OCI-M1 (cell line): ENCODE measurements at places on chromosomes 3 and 15.

- no peak for DNase-seq
Measured at GRCh38 chr3:50624634-50625033, 7.7 kb downstream of the MAPKAPK3 start.

GRCh38 chr15:35290301-35290721, 205.2 kb upstream of the NANOGP8 start:
- no peak for DNase-seq

- DNase-seq: no peak
Measured at GRCh38 chr3:41434781-41435180, 235.5 kb downstream of the CTNNB1 start.

DNA sequence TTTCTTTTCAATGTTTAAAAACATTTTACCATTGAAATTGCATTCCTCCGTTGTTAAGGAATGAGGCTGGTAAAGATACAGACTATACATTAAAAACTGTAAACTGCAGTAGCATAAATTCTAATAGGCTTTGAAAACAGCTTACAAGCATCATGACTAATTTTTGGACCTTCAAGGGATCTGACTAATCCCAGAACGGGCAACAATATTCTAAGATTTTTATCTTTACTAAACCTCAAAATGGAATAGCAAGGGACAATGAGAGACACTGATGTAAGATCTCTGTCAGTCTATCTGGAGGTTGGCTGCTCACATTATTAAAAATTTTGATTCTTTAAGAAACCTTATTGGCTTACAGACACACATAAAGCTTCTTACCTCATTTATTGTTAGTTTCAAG, 74.7 kb downstream of the BTD start:
- DNase-seq: no peak

- DNase-seq: no peak
Measured at GRCh38 chr15:61480863-61481262, 251.8 kb upstream of the RORA start.

DNA sequence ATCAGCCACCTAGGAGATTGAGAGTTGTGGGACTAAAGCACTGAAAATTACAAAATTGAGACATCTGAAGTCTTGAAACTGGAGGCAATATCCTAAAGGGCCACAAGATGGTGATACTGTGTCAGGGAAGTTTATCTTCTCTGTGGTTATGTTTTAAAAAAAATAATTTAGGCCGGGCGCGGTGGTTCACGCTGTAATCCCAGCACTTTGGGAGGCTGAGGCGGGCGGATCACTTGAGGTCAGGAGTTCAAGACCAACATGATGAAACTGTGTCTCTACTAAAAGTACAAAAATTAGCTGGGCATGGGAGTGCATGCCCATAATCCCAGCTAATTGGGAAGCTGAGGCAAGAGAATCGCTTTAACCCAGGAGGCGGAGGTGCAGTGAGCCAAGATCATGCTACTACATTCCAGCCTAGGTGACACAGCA, 17.9 kb upstream of the NIT2 start:
- peak; percentile 88 for DNase-seq

DNA sequence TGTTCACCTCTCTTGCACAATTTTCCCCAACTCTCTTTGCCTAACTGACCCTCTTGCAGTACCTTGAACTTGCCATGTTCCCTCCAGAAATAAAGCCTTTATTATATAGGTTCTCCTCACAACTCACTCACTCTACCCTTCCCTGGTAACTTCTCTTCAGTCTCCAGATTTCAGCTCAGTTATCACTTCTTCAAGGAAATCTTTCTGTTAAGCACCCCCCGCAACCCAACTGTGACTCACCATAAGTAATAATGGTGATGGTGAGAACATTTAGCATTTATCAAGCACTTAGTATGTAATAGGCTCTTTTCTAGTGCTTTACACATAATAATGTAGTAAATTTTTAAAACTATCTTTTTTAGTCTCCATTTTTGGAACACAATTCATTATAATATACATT, 8.1 kb upstream of the OR5K1 start:
- DNase-seq: no peak

DNA sequence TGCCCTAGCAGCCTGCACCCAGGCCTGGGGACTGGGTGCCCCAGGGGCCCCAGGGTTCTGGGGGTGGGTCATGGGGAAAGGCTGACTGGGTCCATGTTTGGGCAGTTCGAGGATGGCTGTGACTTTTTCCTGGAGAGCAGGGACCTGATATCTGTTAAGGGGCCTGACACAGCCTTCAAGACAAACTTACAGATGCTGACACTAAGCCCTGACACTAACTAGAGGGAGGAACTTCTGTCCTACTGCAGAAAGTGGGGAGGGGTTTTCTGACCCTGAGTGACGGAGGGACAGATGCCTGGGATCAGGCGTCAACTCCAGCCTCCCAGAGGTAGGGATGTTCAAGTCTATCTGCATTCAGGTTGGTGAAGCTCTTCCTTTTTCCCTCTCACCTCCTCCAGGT, 45.0 kb upstream of the SLC6A11 start:
- DNase-seq: no peak

- DNase-seq: no peak
Measured at GRCh38 chr3:26105261-26105660, 315.4 kb downstream of the OXSM start.

- DNase-seq: no peak
Measured at GRCh38 chr3:122755491-122755890, 38.1 kb downstream of the HSPBAP1 start.

DNA sequence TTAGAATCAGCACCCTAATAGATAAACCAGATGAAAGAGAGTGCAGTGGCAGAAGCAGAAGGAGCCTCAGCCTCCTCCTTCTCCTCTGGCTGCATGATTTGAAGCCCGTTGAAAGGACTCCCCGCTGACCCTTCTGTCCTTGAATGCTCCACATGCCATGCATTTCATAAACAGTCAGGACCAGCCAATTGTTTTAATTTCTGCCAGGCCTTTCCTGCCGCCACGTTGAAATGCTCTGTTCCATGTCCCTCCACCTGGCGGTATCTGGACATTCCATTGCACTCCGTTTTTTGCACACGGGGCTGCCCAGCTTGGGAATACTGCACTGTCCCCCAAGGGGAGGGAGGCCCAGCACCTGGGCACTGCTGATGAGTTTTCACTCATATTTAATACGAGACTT, 35.2 kb upstream of the GLCE start:
- no peak for DNase-seq

- DNase-seq: peak; percentile 13
Measured at GRCh38 chr15:57867970-57868798, 161.7 kb downstream of the POLR2M start.

GRCh38 chr15:40010686-40011085, 28.3 kb downstream of the SRP14 start:
- DNase-seq: no peak

DNA sequence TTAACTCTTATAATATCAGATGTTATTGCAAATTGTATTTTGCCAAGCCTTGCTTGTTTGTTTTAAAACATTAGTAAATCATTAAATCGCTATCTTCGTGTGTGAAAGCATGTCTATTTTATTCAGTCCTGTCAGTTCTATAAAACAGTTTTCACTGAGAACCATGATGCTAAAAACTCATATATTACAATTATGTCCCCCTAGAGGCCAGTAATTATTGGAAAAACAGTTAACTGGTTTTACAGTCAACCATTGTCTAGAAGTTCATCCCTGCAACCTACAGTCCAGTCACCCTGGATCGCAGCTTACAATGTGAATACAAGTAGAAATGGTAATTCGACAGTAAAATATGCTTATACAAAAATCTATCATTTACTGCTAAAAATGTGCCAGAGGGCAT, 311.5 kb upstream of the ROBO2 start:
- peak; percentile 1 for DNase-seq

DNA sequence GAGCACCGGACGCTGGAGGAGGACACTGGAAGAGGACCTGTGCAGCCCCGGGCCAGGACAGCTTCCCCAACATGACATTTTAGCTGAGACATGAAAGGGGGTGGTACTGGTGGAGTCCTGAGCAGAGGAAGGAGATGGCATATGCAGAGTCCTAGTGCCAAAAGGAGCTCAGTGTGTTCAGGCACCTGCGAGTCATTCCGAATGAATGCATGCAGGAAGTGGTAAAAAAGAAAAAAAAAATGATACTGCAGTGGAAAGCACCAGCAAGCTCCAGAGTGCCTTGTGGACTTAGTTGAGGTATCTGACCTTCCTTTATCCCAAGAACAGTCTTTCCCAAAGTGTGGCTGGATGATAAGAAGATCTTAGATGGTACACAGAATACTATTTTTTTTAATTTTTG, 6.6 kb upstream of the ZNF148 start:
- DNase-seq: no peak

- no peak for DNase-seq
Measured at GRCh38 chr15:98155356-98155755, 194.9 kb downstream of the ARRDC4 start.

GRCh38 chr15:74193299-74193718, 9.3 kb downstream of the STRA6 start:
- no peak for DNase-seq

DNA sequence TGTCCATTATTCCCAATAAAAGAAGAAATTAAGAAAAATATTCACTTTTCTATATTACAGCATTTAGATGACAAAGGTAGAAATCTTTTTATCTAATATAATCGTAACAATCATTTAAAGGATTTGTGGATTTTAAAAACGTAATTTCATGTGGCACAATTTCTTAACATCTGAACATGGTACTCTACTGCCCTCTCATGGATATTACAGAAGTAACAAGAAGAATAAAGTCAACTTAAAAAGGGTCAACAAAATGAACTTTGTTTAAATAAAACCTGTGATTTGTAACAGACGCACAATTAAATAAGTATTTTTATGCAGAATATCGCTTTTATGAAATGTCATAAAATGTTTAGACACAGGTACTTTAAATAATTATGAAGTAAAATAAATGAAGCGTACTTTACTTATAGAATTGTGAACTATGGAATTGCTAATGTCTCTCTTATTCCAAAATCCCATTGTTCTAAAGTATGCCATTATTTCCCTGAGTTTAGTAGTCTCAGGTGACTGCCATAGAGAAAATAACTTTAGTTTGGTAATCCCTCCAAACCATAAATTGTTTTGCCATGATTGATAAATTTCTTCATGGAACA, 366.8 kb upstream of the ZNF385D start:
- DNase-seq: peak; percentile 55

DNA sequence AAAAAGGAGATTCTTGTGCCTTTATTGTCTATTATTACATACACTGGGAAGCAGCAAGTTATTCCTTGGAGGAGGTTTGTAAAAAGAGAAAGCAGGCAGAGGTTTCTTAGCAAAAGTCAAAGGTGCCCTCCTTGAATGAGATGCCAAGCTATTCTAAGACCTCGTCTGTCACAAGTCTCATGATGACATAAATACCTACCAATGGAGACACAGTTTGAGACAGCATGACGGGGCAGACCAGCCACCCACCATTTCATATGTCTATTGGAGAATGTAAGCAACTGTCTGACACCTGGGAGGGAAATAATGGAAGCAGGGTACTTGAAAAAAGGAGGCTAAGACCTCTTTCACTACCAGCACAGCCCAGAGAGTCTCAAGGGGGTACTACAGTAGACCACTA, 2.2 kb downstream of the RGMA start:
- no peak for DNase-seq

- no peak for DNase-seq
Measured at GRCh38 chr3:9485248-9485647, 68.4 kb downstream of the LHFPL4 start.

DNA sequence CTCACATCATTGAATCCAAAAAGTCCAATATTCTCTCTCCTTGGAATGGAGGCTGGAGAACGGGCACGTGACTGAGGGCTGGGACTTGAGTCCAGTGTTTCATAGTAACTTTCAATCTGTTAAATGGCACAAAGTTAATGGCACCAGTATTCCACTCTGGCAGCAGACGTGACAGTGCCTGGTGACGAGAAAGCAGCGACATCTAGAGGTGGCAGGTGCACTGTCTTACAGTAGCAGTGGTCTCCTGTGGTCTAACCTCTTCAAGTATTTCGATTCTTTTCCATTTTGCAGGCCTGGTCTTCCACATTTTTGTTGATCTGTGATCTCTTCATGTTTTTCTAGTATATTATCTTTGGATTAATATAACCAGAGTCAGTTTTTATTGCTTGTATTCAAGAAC, 107.1 kb downstream of the OXSM start:
- peak; percentile 63 for DNase-seq

DNA sequence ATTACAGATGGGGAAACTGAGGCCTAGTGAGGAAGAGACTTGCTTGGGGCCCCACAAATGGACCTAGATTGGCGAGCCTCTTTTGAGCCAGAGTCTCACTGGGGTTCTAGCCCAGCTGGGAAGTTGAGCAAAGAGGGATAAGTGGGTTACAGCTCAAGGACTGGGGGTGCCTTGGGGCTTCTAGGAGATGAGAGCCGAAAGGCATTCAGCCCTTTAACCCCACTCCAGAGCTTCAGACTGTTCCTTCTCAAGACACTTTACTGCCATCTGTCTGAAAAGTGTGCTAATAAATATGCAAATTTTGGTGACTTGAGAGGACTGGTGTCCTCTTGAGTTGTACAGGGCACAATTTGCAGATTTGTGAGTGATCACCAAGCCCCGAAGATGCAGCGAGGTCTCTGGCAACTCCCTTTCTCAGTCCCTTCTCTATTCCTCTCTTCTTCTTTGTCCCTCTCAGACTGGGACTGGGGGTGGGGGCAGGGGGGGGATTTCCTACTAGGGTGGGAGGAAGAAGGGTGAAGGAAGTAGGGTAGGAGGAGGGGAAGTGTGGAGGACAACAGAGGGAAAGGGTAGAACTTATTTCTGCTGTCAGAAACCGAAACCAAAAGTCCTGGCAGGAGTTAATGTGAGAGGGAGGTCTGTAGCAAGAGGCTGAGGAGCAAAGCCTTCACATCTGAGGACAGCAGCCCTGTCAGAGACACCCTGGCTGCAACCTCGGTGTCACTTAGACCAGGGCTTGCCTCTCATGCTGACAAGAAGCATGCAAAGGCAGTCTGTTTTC, 16.2 kb upstream of the ANKDD1A start:
- peak; percentile 93 for DNase-seq

DNA sequence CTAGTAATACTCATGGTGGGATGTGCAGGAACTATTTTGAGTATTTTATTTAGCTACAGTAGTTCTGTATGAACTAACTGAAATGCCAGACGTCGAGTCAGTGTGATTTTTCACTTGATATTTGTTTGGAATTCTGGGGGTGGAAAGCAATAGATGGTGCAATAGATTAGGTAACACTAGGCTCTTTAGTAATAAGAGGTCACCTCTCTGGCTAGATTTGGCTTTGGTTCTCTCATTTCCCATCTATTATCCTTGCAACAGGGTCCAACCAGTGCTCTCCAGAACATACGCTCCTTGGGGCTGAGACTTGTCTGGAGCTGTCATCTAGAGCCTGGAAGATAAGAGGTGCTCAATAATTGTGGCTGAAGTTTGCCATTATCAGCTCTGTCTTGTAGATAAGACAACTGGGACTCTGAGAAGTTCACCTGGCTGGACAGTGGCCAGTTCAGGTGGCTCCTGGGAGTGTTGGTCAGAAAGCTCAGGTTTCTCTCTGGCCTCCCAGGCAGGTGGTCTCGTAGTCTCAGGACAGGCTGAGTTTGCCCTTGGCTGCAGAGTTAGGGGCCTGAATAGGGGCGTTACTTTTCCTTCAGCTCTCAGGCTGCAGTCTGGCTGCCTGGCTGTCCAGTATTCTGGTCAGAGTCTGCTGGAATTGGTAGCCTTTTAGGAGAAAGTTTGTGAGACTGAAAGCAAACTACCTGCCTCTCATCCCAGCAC, 277.5 kb upstream of the RGMA start:
- no peak for DNase-seq

- DNase-seq: no peak
Measured at GRCh38 chr3:160224811-160225175, 429 bp upstream of the C3orf80 start.

GRCh38 chr3:63456901-63457300, 178.8 kb downstream of the SYNPR start:
- peak; percentile 27 for DNase-seq

- no peak for DNase-seq
Measured at GRCh38 chr3:48478626-48479555, 25.1 kb downstream of the SHISA5 start.

GRCh38 chr15:58489289-58490085, 57.7 kb downstream of the LIPC start:
- no peak for DNase-seq
